ENCODE measurements at places on chromosomes 11 and 22. TPM values are rescaled to one million over a fixed set of nuclear protein-coding genes. Genes with fewer than 3 reads are reported as not detected.

The B3GAT1 gene
- 0.09 TPM for total RNA-seq

The RBM14 gene
- 25.9 TPM for total RNA-seq

The SHANK2 gene
- 1.1 TPM for total RNA-seq

The MYO7A gene
- total RNA-seq: 3.8 TPM

The CCS gene
- 32.1 TPM for total RNA-seq
